ENCODE measurements at places on chromosomes 5 and 9. TPM values are rescaled to one million over a fixed set of nuclear protein-coding genes. Genes with fewer than 3 reads are reported as not detected.
A peak's percentile ranks its signal among the peaks of the same experiment; 100 is the strongest.

GRCh38 chr5:143835251-143835650 lies 23.3 kb downstream of the HMHB1 start:
- no peak for DNase-seq
- H3K4me1 ChIP-seq: peaks cover 36% of the 10 kb centered on the region
- H3K36me3 ChIP-seq: no peaks in the 10 kb centered on the region
- H3K27me3 ChIP-seq: no peaks in the 10 kb centered on the region

The HMCN2 gene
- total RNA-seq: 0.12 TPM

The GPRIN1 gene
- 3.3 TPM for total RNA-seq

- H3K27me3 ChIP-seq: no peaks in the 10 kb centered on the region
- DNase-seq: no peak
- H3K4me3 ChIP-seq: no peak overlapping the region
These were observed 71.5 kb downstream of the FBN2 start for GRCh38 chr5:128466554-128466953.

DNA sequence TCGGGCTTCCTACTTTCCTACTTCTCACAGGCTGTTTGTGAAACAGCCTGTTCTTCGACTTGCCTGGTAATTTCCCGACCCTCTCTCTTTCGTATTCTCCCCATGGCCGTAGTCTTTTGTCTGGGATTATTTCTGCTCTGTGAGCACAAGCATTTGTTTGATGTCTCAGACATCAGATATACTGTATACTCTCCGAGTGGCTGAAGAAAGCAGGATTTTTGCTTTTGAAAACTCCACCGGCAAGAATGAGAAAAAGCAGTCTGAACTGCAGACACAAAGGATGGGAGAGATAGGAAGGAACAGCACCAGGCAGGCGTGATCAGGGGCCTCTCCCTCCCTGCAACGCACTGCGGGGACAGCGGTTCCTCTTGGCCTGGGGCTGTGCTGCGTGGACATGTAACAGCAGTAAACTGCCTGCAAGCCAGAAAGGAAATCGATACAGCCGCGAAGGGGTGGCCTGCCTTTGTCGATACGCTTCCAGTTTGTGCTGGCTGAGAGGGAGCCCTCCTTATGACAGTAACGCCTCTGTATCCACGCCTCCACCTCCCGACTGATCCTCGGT lies 313.9 kb upstream of the TLE4 start:
- no peak for DNase-seq
- peaks cover 44% of the 10 kb centered on the region for H3K27me3 ChIP-seq
- H3K27ac ChIP-seq: no peak overlapping the region
- no peaks in the 10 kb centered on the region for H3K4me1 ChIP-seq

The F2RL1 gene
- 10.9 TPM for total RNA-seq

- H3K4me1 ChIP-seq: no peaks in the 10 kb centered on the region
- no peak for DNase-seq
- H3K4me3 ChIP-seq: no peak overlapping the region
- H3K27ac ChIP-seq: no peak overlapping the region
These were observed 26.5 kb upstream of the KCNN2 start for GRCh38 chr5:114335391-114335790.

The CAVIN4 gene
- 6.1 TPM for total RNA-seq

DNA sequence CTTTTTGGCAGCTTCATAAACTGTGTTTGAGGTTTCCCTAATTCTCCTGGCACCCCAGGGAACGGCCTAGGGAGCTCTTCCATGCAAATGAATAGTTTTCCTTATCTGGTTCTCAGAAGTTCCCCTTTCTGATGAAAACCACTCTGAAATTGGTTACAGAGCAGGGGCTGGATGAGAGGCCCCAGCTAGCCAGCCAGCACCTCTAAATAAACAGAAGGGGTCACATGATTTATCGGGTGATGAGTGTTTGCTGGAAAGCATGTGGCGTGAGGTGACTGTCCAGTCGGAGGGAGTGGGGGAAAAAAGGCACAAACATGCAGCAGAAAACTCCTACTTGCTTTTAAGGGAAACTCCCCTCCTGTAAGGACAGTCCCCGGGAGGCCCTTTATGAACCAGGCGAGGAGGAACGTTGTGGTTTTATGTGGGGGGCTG lies 261.2 kb upstream of the ANKRD55 start:
- no peak overlapping the region for H3K4me3 ChIP-seq
- DNase-seq: peak; percentile 48
- H3K27me3 ChIP-seq: no peaks in the 10 kb centered on the region
- no peaks in the 10 kb centered on the region for H3K36me3 ChIP-seq
- H3K4me1 ChIP-seq: peaks cover 50% of the 10 kb centered on the region
- H3K27ac ChIP-seq: peak overlapping the region; percentile 41

The SH3TC2 gene
- total RNA-seq: 8.6 TPM

- no peak overlapping the region for H3K27ac ChIP-seq
- peaks cover 26% of the 10 kb centered on the region for H3K4me1 ChIP-seq
- no peak overlapping the region for H3K4me3 ChIP-seq
These were observed 7.9 kb upstream of the ENG start for GRCh38 chr9:127862075-127863011.

The PLEKHG4B gene
- total RNA-seq: 46.6 TPM

DNA sequence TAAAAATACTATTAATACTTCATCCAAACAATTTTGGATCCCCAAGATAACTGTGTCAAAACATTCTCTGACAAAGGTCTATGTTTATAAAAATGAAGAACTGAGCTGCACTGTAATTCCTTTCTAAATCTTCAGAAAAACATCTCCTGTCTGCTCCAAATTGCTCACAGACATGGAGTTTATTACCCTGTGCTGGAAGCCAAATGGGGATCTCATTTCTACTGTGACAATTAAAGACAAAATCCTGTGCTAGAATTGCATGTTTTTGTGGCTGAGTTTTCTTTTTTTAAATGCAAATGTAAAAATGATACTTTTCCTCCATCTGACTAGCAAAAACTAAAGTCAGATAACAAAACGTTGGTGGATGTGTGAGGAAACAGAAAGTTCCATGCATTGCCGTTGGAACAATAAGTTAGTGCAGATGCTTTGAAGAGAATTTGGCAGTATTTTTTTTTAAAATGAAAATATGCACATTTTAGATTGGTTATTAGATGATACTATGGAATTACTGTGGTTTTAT lies 93.5 kb downstream of the GNA14 start:
- no peak overlapping the region for H3K4me3 ChIP-seq
- peaks cover 10% of the 10 kb centered on the region for H3K27me3 ChIP-seq
- no peaks in the 10 kb centered on the region for H3K36me3 ChIP-seq
- no peak for DNase-seq
- no peak overlapping the region for H3K27ac ChIP-seq
- H3K4me1 ChIP-seq: peaks cover 15% of the 10 kb centered on the region

- H3K27ac ChIP-seq: peak overlapping the region; percentile 3
- H3K4me1 ChIP-seq: peaks cover 33% of the 10 kb centered on the region
- peaks cover 89% of the 10 kb centered on the region for H3K27me3 ChIP-seq
- H3K4me3 ChIP-seq: peak overlapping the region; percentile 84
- H3K36me3 ChIP-seq: no peaks in the 10 kb centered on the region
- no peak for DNase-seq
These were observed 1.5 kb downstream of the GDNF start for GRCh38 chr5:37838152-37838932.

The BTNL8 gene
- 0.87 TPM for total RNA-seq

The KCNIP1 gene
- 5.3 TPM for total RNA-seq

DNA sequence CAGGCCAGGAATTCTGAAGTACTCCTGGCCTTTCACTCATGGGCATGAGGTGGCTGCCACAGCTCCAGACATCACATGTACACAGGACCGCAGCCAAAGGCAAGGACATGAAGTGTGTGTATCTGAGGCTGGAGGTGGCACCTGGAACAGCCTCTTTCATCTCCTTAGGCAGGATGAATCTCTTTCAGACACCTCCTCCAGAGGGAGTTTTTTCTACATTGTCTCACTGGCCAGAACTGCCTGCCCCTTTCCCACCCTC lies 142.8 kb downstream of the BARX1 start:
- DNase-seq: no peak
- H3K4me1 ChIP-seq: peaks cover 25% of the 10 kb centered on the region

The SAP30L gene
- total RNA-seq: 43.7 TPM
